ENCODE measurements at places on chromosomes 2 and 18. TPM values are rescaled to one million over a fixed set of nuclear protein-coding genes. Genes with fewer than 3 reads are reported as not detected.

GRCh38 chr2:2800697-2801096 is 469.6 kb upstream of the MYT1L start:
- no peak for DNase-seq

- peak; percentile 57 for DNase-seq
These were observed 28.0 kb upstream of the KCMF1 start for GRCh38 chr2:84942964-84943421.

DNA sequence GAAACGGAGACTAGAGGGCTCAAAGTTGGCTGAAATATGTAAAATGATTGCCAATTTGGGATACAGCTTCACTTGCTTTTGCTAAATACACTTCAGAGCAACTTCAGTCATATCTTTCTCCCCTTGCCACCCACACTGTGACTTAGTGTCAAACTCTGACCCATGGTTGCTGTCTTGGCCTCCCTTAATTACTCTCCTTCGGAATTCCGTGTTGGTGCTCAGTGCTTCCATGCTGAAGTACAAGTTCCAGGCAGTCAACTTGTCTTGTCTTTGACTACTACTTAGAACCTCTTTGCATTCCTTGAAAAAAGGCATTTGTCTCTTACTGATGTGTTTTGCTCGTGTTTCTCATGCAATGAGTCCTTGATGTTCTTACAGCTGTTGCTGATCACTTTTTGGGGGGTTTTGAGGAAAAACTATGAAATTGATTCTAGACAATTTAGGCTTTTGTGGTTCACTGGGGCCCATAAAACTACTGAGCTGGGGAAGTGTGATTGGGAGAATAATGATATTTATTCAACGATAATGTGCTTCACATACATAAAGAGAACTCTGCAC is 146.0 kb downstream of the UBE2E3 start:
- no peak for DNase-seq

GRCh38 chr2:224209555-224210285 is 170.6 kb upstream of the SERPINE2 start:
- no peak for DNase-seq

The GULP1 gene
- 2.4 TPM for total RNA-seq

The AOX1 gene
- 6.1 TPM for total RNA-seq

- no peak for DNase-seq
These were observed 120.5 kb downstream of the FAM210A start for GRCh38 chr18:13605901-13606300.

The COL5A2 gene
- 36.5 TPM for total RNA-seq

The OBSL1 gene
- total RNA-seq: 13.9 TPM

DNA sequence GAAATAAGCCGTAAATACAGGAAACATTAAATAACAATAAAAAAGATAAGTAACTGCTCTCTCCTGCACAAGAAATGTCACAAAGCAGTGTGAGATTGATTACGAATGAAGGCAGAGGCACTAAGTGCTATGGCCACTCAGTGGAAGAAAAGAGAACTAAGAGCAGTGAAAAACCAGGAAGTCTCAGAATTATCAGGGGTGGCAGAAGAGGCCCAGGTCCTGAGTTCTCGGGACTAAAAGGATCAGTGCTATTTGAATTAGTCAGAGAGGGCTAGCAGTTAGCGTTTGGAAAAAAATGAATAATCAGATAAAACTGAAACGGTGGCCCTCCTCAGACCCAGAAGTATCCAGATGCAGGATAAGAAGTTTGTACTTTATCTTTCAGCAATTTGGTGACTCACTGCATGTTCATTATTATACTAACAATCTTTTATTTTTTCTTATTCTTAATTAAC is 367.1 kb downstream of the ZEB2 start:
- DNase-seq: no peak

DNA sequence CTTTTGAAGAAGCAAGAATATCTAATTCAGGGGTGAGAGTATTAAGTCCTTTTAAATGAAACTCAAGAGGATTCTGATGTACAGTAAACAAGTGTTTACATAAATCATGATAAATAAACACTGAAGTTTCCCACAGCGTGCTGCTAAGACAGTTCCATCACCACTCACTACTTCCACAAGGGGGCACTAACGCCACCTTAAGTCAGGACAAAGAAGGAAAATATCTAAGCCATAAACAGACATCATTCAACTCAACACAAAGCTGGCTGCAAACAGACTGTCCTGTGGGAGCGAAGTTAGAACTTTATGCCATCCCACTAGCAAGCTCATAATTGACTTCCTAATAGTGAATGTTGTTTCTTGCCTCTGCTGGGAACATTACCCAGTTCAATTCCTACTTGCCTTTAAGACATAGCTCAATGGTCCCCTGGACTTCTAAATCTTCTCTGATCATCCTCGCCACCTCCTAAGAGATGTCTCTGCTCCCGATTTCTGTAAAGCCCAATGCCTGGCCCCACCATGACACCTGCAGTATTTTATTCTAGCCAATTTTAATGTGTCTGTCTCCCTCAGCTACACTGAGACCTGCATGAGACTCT is 36.5 kb downstream of the MRPL44 start:
- DNase-seq: peak; percentile 88

The SIX3 gene
- total RNA-seq: not detected

DNA sequence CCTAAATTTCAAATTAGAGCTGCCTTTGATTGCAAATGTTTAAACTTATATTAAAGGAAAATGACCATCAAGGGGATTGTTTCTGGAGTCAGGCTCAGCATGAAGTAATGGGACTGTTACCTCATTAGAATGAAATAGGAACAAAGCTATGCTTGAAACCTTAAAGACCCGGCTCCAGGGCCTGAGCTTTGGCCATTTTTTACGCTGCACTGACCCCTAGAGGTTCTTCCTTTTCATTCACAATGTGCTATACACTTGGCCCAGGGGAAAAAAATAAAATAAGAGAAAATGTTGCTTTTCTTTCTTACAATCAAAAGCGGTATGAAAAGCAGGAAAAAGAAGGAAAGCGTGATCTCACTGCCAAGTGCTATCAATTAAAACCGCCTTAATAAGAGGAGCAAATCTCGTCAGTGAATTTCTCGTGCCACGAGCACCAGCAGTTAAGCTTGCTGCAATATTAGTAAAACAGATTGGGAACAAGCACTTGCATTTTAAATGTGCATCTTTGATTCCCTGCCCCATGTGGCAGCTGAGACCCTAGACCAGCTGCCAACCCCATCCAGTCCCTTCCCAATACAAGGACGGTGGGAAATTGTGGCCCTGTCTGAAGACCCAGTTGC is 96.6 kb downstream of the MBD2 start:
- peak; percentile 59 for DNase-seq

- DNase-seq: no peak
These were observed 206.2 kb downstream of the RPIA start for GRCh38 chr2:88897715-88898114.

DNA sequence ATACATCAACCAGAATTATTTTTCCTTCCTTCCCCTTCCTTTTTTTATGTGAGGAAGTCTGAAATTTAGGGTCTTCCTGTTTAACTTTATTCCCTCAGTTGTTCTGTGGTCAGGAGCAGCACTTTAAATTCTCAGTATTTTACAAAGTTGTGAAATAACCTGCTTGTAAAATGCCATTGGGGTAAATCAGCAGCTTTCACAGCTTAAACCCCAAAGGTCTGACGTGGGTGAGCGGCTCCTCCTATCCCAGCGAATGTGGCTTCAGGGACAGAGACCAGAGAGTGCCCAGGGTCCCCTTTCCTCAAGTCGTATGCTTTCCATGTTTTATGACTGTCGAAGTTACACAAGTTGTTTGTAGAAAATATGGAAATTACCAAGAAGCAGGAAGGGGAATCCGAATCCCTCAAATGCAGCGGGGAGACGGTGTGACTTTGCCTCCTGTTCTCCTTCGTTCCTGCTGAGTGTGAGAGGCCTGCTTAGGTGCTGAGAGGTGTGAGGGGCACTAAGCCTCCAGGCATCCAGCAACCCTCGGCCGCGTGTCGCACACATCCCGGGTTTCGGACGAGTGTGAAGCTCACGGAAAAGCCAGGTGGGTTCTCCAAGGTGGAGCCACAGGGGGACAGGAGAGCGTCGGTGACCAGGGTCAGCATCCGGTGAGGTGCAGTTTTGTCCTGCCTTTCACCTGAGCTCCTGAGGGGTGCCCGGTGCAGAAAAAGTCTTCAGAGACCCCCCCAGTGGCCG is 10.8 kb upstream of the KCNG2 start:
- DNase-seq: no peak

DNA sequence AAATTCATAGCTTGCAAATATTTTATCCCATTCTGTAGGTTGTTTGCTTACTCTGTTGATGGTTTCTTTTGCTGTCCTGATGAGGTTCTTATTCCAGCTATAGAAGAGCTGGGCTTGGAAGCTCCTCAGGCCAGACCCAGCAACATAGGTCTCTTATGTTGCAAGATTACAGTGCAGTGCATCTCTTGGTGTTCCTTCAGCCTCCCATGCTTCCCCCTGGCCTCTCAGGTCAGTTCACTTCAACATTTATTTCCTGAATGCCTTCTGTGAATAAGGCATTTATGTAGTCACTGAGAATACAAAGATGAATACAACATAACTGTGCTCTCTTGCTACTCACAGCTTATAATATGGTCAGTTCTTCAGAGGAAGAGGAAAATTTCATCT is 179.0 kb upstream of the SLC39A10 start:
- DNase-seq: no peak

DNA sequence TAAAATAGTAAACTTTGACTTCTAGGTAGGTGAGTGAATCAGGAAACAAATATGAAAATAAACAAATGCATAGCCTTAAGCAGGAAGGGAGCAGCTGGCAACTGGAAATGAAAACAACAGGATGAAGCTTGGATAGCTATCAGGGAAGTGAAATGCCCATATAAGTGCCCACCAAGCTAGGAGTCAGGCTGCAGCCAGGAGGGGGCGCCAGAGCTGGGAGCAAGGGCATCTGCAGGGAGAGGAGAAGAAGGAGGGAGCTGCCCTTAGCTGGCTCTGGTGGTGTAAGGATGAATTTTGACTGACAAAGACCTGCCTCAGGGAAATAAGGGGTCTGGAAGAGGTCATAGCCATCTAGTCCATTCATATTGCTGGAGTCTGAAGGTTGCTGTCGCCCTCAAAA is 298.3 kb downstream of the TDRD15 start:
- no peak for DNase-seq

GRCh38 chr2:871926-872680 is 78.5 kb upstream of the SNTG2 start:
- DNase-seq: no peak

The STARD6 gene
- total RNA-seq: 0.20 TPM

DNA sequence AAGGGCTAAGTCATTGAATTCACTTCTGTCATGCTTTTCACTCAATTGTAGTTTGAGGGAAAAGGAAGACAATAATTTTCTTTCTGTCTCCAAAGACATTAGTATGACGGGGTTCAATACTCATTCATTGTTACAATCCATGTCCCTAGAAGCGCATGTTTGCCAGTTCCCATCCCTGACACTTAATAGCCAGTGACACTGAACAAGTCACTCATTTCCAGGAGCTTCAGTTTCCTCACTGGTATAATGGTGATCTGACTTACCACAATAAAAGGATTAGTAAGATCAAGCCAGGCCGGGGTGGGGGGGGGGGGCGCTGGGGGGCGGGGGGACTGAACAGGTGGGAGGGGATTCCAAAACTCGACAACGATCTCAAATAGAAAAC is 144.8 kb upstream of the MAP3K20 start:
- DNase-seq: no peak

The VAMP8 gene
- 13.7 TPM for total RNA-seq

DNA sequence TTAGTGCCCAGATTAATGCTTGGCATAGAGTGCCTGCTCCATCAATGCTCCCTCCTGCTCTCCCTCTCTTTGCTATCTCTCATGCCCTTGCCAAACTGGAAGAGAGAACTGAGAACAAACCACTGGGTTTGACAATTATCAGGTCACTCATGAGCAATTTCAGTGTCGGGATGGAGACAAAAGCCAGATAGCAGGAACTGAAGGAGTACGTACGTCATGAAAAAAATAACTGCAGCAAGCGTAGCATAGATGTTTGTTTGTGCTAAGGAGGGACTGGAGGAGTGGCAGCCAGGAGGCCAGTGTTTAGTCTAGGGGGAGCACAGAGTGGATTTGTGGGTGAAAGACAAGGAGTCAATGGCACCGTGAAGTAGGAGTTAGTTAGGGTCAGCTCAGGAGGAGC is 113.3 kb downstream of the POLE4 start:
- no peak for DNase-seq

DNA sequence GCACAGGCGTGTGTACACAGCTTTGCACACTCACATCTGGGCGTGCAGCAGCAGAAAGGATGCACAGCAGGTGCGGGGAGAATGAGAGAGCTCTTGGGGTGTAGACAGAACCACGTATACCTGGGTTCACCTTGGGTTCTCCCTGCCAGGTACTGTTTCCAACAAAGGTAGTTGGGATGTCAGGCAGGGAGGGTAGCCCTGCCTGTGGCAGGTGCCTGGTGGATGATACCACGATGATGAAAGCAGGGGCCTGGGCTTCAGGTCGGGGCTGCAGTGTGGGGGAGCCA is 6.5 kb upstream of the ARID5A start:
- DNase-seq: no peak

DNA sequence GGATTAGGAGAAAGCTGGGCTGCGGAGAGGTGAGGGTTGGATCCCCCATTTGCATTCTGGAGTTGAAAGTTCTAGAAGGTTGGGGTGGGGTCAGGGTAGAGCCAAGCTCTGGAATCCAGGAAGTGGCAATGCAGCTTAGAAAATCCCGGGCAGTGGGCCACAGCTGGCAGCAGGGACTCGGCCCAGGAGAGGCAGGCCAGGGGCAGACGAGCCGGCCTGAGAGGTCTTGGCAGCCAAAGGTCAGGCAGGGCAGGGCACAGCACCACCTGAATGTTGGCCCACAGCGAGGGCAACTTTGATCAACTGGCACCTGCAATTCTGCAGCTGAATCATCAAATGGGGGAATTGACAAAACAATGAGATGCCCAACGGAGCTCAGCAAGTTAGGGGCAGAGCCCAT is 139.2 kb downstream of the INHBB start:
- DNase-seq: no peak

The AGXT gene
- not detected for total RNA-seq

- DNase-seq: no peak
These were observed 37.5 kb downstream of the RAMP1 start for GRCh38 chr2:237896956-237897355.

DNA sequence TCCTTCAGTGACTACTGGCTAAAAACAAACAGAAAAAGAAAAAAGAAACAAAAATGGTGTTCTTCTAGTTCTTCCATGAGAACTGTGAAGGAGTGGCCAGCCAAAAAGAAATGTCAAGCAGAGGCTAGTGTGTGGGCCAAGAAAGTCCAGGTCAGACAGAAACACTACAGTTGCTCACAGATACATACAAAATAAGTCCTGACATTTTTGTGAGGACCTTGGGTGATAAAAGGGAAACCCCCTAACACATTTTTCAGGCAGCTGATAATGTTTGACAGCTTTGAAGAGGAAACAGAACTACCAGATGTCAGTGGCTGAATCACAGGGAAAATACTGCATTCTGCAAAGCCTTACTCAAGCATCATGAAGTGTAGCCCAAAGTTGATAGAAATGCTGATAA is 28.1 kb downstream of the ARHGAP25 start:
- DNase-seq: peak; percentile 37

- DNase-seq: no peak
These were observed 9.5 kb upstream of the SATB2 start for GRCh38 chr2:199467066-199467822.

- DNase-seq: peak; percentile 51
These were observed 67.2 kb downstream of the SLC8A1 start for GRCh38 chr2:40384714-40385113.

The NYAP2 gene
- not detected for total RNA-seq

GRCh38 chr2:156192468-156192867 is 140.1 kb downstream of the NR4A2 start:
- DNase-seq: peak; percentile 1
